ENCODE measurements at places on chromosomes 5 and 9.

GRCh38 chr9:3032898-3033297 is 189.0 kb upstream of the PUM3 start:
- no peak for DNase-seq

DNA sequence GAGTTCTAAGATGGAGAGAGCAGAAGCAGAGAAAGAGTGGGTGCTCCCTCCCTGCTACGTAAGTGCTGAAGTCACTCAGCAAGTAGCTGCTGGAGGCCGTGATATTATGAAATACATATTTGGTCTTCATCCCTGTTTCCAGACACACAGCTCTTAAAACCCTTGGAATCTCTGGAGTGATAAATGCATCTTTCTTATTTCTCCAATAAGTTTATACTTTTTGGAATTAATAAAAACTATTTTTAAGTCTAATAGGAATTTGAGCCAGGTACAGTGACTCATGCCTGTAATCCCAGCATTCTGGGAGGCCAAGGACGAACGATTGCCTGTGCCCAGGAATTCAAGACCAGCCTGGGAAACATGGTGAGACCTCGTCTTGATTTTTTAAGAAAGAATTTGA is 60.6 kb downstream of the AUH start:
- DNase-seq, result peak; percentile 41

GRCh38 chr5:147101659-147102369 is 133.0 kb upstream of the STK32A start:
- DNase-seq, result no peak

GRCh38 chr9:35714579-35715252 is 17.3 kb downstream of the TLN1 start:
- DNase-seq, result no peak

- DNase-seq, result no peak
These were observed 478.9 kb upstream of the NMUR2 start for GRCh38 chr5:152884006-152884405.

DNA sequence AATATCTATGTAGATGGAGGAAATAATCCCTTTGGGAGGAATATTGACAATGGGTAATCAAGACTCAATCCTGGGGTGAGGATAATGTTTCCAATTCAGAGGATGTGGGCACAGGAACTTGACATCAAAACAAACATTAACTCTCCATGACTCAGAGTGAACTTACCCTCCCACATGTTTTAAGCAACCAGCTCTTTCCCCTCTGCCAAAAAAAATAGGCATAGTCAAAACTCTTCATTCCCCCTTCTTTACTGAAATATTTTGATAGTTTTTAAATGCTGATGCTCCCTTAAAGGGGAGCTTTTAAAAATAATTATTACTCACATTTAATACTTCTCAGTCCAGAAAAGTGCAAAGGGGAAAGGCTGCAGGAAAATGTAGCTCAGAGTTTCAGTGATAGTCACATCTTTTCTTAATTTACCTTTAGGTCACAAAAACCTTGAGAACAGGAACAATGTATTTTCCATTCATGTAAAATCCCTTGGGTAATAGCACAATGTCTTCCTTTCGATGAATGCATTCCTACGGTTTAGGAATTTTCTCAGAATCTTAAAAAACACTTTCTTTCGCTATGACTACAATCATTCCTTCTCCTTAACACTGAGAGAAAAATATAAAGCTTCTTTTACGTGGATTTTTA is 298.4 kb upstream of the GRAMD2B start:
- peak; percentile 83 for DNase-seq

DNA sequence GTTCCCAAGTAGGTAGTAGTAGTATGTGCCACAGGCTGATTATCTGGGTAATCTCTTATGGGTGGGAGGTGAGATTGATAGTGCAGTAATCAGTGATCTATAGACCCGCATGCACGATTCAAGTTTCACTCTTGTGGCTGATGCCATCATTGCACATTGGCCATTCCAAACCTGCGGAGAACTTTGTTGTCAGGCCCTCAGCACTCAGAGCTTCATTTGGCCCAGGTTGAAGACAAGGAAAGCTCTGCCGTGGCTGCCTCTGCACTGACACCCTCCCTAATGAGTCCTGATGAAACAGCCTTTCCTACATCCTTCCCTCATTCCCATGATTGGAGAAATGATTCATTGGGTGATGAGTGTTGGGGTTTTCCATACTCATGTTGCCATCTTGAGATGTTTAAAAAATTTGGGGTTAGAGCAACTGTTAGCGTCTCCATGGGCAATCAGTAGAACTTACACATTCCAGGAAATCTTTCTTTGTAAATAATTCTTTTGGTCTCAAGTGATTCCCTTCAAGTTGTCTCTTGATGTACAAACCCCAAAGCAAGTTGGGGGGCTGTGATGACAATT is 22.9 kb downstream of the PROP1 start:
- no peak for DNase-seq

- no peak for DNase-seq
These were observed 21.5 kb downstream of the SARDH start for GRCh38 chr9:133716564-133717112.
